Right atrium auricular region (tissue), 2 donors: ENCODE measurements at places on chromosomes 16 and 17. TPM values are rescaled to one million over a fixed set of nuclear protein-coding genes. Genes with fewer than 3 reads are reported as not detected.

Gene TBC1D3
- total RNA-seq = not detected

- H3K36me3 ChIP-seq = peaks cover 31% of the 10 kb centered on the region
- no peak overlapping the region for H3K4me3 ChIP-seq
- H3K4me1 ChIP-seq = peaks cover 8% of the 10 kb centered on the region
- no peak overlapping the region for H3K27ac ChIP-seq
- no peak for DNase-seq
Observed at GRCh38 chr16:16038950-16039349, 89.5 kb downstream of the ABCC1 start.

DNA sequence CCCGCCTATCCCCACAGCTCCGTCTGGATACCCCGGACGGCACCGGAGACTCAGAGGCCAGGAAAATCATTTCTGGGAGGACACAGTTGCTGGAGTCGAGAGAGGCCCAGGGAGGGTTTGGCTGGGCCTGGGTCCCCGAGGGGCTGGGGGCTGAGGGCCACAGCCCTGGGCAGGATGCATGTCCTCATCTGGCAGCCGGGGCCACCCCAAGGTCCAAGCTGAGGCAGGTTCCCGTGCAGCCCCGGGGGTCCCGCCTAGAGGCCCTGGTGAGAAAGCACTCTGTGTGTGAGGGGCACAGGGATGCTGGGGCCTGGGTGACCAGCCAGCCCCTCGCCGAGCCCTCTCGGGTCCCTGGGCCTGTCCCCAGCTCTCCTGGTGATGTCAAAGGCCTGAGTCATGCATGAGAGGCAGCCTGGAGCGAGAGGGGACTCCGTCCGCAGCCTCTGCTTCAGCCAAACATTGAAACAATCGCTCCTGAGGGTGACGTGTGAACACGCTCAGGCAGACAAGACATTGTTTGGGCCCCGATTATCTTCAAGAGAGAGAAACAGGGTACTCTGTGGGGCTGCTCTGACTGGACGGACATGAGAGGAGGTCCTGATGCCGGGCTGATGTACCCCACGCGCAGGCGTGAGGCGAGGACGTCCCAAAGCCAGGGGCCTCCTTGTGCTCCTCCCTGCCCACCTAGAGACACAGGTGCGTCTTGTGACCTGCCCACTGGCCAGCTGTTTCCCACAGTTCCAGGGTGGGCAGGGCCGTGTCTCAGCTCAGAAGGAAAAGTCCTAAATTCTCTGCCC is 25.8 kb upstream of the C1QTNF8 start:
- no peak overlapping the region for H3K27ac ChIP-seq
- no peak for DNase-seq
- no peaks in the 10 kb centered on the region for H3K4me1 ChIP-seq
- no peaks in the 10 kb centered on the region for H3K27me3 ChIP-seq

GRCh38 chr17:72481572-72481971 is 360.8 kb downstream of the SOX9 start:
- no peaks in the 10 kb centered on the region for H3K4me1 ChIP-seq
- no peak overlapping the region for H3K4me3 ChIP-seq
- no peaks in the 10 kb centered on the region for H3K27me3 ChIP-seq
- no peaks in the 10 kb centered on the region for H3K36me3 ChIP-seq
- H3K27ac ChIP-seq = no peak overlapping the region

Gene RNF222
- not detected for total RNA-seq

Gene PHOSPHO1
- total RNA-seq = 0.56 TPM

Gene DUS2
- total RNA-seq = 4.9 TPM

- DNase-seq = no peak
- H3K27ac ChIP-seq = no peak overlapping the region
- no peaks in the 10 kb centered on the region for H3K27me3 ChIP-seq
Observed at GRCh38 chr17:19943026-19943425, 34.6 kb downstream of the AKAP10 start.

DNA sequence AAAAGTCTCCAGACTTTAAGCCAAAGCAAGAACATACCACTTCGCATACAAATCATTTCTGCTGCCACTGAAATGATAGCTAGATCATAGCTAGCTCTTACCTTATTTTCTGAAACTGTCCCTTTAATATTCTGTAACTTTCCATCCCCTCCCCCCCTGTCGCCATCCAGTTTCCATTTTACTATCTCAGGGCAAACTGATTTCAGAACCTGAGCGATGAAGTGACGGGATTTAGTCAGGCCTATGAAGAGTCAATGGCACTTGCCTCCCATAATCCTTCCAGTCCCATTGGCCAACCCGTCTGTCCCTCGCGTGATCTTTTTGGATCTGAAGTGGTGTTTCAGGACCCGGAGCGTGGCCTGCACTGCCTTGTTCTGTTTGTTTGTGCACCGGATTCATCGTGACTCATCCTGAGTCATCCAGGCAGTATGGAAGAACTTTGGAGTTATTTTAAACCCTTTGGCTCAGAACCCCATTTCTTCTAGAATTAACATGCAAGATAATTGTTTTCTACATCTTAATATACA is 199.8 kb upstream of the CHMP6 start:
- H3K27me3 ChIP-seq = no peaks in the 10 kb centered on the region
- no peaks in the 10 kb centered on the region for H3K4me1 ChIP-seq
- DNase-seq = peak; percentile 91
- peak overlapping the region; percentile 53 for H3K27ac ChIP-seq
- no peak overlapping the region for H3K4me3 ChIP-seq

DNA sequence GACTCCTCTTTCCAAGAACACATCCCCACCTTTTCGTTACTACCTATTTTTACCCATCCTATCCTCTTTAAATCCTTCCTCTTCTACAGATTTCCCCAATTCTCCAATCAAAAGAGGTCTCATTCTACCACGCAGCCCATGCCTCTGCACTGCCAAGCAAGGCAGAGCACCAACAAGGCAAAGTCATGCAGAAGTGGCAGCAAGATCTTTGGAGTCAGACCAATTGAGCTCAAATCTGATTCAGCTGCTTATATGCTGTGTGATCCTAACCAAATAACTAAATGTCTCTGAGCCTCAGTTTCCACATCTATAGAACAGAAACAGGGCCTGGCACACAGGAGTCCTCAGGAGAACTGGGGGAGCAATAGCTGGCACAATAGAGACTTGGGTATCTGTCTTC is 41.0 kb downstream of the TOM1L2 start:
- no peaks in the 10 kb centered on the region for H3K36me3 ChIP-seq
- no peak overlapping the region for H3K4me3 ChIP-seq
- DNase-seq = no peak
- H3K27me3 ChIP-seq = no peaks in the 10 kb centered on the region
- no peak overlapping the region for H3K27ac ChIP-seq
- peaks cover 77% of the 10 kb centered on the region for H3K4me1 ChIP-seq

DNA sequence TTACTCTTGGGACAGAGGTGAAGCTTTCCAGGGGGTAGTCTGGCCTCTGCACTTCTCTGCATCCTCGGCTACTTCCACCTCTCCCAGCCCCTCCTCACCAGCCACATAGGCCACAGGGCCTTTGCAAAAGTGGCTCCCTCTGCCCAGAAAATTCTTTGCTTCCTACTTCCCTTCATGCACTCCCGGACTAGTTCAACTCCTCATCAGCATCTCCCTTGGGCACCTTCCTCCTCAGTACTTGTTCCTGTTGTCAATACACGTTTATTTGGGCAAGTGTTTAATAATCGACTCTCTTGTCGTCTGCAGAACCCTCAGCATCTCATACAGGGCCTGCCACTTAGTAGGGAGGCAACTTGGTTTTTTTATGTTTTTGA is 23.1 kb upstream of the USP7 start:
- no peak overlapping the region for H3K4me3 ChIP-seq
- no peaks in the 10 kb centered on the region for H3K36me3 ChIP-seq
- no peaks in the 10 kb centered on the region for H3K27me3 ChIP-seq

- no peak overlapping the region for H3K4me3 ChIP-seq
- DNase-seq = peak; percentile 47
- peaks cover 60% of the 10 kb centered on the region for H3K4me1 ChIP-seq
Observed at GRCh38 chr17:31693433-31694220, 165.4 kb downstream of the COPRS start.

GRCh38 chr17:55794725-55795482 is 44.1 kb downstream of the PCTP start:
- H3K4me3 ChIP-seq = no peak overlapping the region
- H3K27ac ChIP-seq = no peak overlapping the region
- no peaks in the 10 kb centered on the region for H3K27me3 ChIP-seq
- no peaks in the 10 kb centered on the region for H3K36me3 ChIP-seq
- no peaks in the 10 kb centered on the region for H3K4me1 ChIP-seq

- no peaks in the 10 kb centered on the region for H3K36me3 ChIP-seq
- no peak overlapping the region for H3K4me3 ChIP-seq
- no peaks in the 10 kb centered on the region for H3K27me3 ChIP-seq
- no peaks in the 10 kb centered on the region for H3K4me1 ChIP-seq
Observed at GRCh38 chr16:60271025-60271771, 1537.1 kb upstream of the GOT2 start.

DNA sequence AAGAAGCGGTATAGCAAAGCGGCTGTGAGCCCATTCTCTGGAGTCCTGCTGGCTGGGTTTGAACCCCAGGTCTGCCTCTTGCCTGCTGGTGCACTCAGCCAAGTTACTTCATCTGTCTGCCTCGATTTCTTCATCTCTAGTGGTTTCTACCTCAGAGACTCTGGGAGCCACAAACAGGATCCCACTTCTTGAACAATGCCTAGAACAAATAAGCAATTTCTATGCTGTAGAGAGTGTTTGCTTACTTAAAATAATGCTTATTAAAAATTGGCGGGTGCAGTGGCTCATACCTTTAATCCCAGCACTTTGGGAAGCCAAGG is 75.5 kb downstream of the CMIP start:
- H3K36me3 ChIP-seq = no peaks in the 10 kb centered on the region
- no peak for DNase-seq
- H3K27ac ChIP-seq = no peak overlapping the region
- no peaks in the 10 kb centered on the region for H3K27me3 ChIP-seq
- H3K4me1 ChIP-seq = peaks cover 53% of the 10 kb centered on the region

Gene CD300C
- total RNA-seq = 0.98 TPM
